ENCODE measurements at places on chromosomes 1 and 21. TPM values are rescaled to one million over a fixed set of nuclear protein-coding genes. Genes with fewer than 3 reads are reported as not detected.

CNIH3 gene
- 0.25 TPM for total RNA-seq

BSND gene
- not detected for total RNA-seq

SFT2D2 gene
- 14.5 TPM for total RNA-seq

SAMSN1 gene
- not detected for total RNA-seq

C1orf53 gene
- total RNA-seq = 4.3 TPM

CHAF1B gene
- 11.4 TPM for total RNA-seq

C1orf159 gene
- total RNA-seq = 15.4 TPM

HSF2BP gene
- 1.8 TPM for total RNA-seq

NR0B2 gene
- total RNA-seq = not detected

GAS5 gene
- total RNA-seq = 333 TPM

DNAJB4 gene
- total RNA-seq = 34.2 TPM

HFM1 gene
- not detected for total RNA-seq

OR2M5 gene
- not detected for total RNA-seq

RNU1-2 gene
- total RNA-seq = 11.7 TPM

RHOC gene
- total RNA-seq = 394 TPM

CASQ1 gene
- total RNA-seq = not detected

FOXD2 gene
- 0.49 TPM for total RNA-seq

EPHA2 gene
- total RNA-seq = 153 TPM

DENND2D gene
- total RNA-seq = 1.3 TPM

SLC44A5 gene
- total RNA-seq = 0.03 TPM

YIPF1 gene
- total RNA-seq = 12.5 TPM

HSD3B1 gene
- not detected for total RNA-seq

TAL1 gene
- 0.02 TPM for total RNA-seq

ACKR1 gene
- not detected for total RNA-seq
